ENCODE measurements at places on chromosomes 3 and 15. TPM values are rescaled to one million over a fixed set of nuclear protein-coding genes. Genes with fewer than 3 reads are reported as not detected.

PPP1R14D gene
- not detected for polyA plus RNA-seq

STAC gene
- polyA plus RNA-seq = not detected

SKIC8 gene
- 95.1 TPM for polyA plus RNA-seq

GHSR gene
- not detected for polyA plus RNA-seq

CHRD gene
- polyA plus RNA-seq = not detected

STRIT1 gene
- not detected for polyA plus RNA-seq

C3orf22 gene
- polyA plus RNA-seq = not detected

GOLGA8T gene
- not detected for polyA plus RNA-seq

GPR176 gene
- polyA plus RNA-seq = not detected

WNT7A gene
- 7.7 TPM for polyA plus RNA-seq

PRTG gene
- not detected for polyA plus RNA-seq

KLHL18 gene
- 8.8 TPM for polyA plus RNA-seq

All from naive thymus-derived CD4-positive, alpha-beta T cell (primary cell).